ENCODE measurements at places on chromosomes 3 and 15.

- no peak for DNase-seq
Measured at GRCh38 chr3:36477655-36478054, 97.4 kb downstream of the STAC start.

GRCh38 chr3:122342803-122343202 lies 17.8 kb downstream of the CSTA start:
- no peak for DNase-seq

- DNase-seq = no peak
Measured at GRCh38 chr3:182914341-182914740, 66.0 kb downstream of the DCUN1D1 start.

DNA sequence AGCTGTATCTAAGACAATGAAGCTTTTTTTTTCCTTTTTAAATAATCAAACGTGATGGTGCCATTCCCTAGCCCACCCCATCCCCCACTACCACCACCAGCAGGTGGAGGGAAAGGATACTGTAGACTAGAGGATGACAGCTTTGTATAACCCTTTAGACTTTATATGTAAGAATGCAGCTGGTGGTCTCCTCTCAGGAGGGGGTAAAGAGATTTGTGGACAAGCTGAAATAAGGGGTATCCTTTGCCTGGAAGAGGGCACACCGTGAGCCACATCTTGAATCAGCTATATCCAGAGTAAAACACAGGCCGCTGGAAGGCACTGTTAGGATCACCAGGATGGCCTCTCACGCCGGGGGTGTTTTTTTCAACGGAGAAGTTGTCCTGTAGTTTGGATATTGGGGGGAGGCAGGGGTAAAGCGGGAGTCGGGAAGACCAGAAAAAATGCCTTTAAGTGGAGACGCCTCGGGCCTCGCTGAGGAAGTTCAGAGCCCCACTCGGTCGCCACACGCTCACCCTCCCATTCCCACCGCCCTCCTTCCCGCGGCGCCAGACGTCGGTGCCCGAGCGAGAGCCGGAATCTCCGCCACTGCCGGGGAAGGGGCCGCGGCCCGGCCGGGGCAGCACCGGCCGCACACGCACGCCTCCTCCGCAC lies 986 bp downstream of the KPNA4 start:
- DNase-seq = no peak

GRCh38 chr3:140344601-140345205 lies 333.2 kb upstream of the TRIM42 start:
- DNase-seq = no peak

DNA sequence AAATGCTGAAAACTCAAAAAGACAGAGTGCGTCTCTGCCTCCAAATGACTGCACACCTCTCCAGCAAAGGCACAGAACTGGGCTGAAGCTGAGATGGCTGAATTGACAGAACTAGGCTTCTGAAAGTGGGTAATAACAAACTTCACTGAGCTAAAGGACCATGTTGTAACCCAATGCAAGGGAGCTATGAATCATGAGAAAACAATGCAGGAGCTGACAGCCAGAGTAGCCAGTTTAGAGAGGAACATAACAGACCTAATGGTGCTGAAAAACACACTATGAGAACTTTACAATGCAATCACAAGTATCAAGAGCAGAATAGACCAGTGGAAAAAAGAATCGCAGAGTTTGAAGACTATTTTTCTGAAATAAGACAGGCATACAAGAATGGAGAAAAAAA lies 10.1 kb upstream of the AVEN start:
- DNase-seq = no peak

DNA sequence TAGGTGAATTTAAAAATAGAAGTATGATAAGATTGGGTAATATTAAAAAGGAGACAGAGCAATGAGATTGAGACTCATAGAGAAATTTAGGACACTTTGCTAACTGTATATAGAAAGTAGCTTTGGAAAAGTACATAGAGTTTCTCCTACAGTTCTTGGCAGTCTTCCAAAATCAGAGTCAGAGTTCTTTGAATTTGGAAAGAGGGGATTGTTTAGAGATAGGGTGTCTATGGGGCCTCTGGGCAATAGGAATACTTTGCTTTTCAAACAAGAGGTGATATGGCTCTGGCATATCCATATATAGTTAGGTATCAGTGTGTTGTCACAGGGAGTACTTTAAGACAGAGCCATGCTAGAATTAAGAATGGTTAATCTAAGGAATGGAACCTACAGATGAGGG lies 477.1 kb upstream of the KCNMB2 start:
- DNase-seq = no peak

GRCh38 chr15:40410476-40410875 lies 4.9 kb downstream of the IVD start:
- no peak for DNase-seq

DNA sequence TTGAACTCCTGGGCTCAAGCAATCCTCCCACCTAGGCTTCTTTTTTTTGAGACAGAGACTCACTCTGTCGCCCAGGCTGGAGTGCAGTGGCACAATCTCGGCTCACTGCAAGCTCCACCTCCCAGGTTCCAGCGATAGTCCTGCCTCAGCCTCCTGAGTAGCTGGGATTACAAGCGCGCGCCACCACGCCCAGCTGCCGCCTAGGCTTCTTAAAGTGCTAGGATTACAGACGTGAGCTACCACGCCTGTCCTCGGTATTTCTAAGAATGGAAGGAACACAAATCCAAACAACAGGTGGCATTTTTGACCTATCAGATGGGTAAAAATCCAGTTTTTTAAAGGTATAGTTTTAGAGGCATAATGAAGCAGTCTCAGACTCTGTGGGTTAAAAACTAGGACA lies 113.8 kb downstream of the ANP32A start:
- DNase-seq = no peak
